ENCODE measurements at places on chromosomes 13 and 19.

DNA sequence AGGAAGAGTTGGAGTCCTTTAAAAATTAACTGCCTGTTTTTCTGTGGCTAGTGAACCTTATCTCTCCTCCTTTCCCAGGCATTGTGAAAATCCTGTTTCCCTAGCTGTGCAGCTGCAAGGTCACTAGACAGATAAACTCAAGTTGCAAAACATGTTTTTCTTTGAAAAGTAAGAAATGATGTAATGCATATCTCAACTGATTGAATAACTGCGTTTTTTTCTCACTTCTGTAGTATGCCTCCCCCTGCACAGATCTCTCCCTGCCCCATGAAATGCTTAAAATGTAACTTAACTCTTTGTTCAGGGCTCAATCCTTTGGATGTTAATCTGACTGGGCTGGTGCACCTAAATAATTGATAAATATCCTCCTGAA is 27.7 kb upstream of the CYSLTR2 start:
- DNase-seq = no peak

DNA sequence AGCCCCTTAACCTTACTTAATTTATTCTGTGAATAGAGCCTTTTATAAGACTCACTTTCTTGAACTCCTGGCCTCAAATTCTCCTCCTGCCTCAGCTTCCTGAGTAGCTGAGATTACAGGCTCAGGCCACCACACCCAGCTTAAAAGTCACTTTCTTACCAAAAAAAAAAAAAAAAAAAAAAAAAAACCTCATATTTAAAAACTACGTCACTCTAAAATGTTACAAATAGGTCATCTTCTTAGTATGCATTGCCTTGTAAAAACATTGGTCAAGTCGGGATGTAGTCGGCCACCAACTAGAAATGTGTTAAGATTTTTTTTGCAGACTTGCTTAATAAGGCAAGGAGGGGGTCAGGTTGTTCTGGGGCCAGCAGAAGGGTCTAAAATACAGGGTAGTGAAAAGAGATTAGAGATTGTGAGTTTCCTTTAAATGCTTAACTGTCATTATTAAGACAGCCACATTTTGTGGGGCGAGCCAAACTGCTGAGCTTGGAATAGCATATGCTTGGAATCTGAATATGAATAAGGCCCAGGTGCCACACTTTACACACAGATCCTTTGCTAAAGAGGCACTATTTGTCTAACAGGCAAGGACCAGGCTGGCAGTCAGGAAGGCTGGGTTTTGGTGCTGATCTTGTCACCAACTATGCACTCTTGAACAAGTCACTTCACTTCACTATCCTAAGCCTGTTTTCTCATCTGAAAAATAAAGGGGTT is 16.5 kb upstream of the IL17D start:
- no peak for DNase-seq

- no peak for DNase-seq
Observed at GRCh38 chr19:47758443-47758804, 13.1 kb downstream of the NOP53 start.

- DNase-seq = no peak
Observed at GRCh38 chr19:34172661-34173192, 423 bp downstream of the LSM14A start.

DNA sequence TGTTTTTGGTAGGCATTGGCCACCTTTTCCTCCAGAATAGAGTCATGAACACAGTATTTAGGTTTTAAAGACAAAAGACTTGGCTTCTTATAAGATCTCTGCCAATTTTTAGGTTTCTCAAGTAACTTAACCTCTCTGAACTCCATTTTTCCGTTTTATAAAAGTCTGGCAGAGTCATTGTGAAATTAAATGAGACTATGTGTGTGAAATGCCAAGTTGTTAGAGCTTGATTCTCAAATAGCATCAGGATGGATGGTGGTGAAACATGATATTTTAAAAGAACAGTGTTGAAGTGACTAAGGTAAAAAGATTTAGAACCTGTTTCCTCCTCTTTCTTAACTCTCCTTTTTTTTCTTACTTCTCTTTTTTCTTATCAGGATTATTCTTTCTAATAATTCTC is 617.7 kb upstream of the SLITRK1 start:
- peak; percentile 46 for DNase-seq

DNA sequence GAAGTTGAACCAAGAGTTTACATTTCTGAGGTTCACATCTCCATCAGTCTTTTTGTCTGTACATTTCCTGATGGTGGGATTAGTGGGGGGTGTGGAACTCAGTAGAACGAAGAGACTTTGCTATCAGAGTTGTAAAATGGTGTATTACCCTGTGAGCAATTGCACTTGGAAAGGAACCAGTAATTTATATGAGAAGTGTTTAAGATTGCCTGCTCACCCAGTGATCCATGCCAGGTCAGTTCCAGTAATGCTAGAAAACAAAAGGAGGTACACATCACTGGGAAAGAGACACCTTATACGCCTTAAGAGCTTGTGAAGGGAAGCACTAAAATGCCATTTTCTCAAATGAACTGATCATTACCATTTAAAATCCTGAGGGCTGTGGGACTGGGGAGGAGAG is 7.5 kb upstream of the DACH1 start:
- DNase-seq = no peak

DNA sequence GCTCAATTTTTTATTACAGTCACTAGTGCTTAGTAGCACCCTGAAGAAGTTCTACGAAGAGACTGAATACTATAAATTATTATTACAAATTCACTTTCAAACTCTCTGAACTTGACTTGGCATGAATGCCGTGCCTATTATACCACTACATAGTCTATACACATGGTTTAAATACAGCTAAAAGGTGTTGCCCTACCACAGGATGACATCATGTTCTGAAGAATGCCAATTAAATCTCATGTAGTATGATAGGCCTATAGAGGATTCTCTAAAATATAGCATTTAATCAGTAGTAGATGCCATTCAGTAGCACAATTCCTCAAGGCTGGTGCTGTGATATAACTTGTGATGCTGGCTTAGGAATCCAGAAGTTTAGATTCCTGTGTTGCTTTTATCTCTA is 16.7 kb upstream of the POSTN start:
- DNase-seq = no peak

- no peak for DNase-seq
Observed at GRCh38 chr19:32131005-32131404, 214.4 kb upstream of the ZNF507 start.

DNA sequence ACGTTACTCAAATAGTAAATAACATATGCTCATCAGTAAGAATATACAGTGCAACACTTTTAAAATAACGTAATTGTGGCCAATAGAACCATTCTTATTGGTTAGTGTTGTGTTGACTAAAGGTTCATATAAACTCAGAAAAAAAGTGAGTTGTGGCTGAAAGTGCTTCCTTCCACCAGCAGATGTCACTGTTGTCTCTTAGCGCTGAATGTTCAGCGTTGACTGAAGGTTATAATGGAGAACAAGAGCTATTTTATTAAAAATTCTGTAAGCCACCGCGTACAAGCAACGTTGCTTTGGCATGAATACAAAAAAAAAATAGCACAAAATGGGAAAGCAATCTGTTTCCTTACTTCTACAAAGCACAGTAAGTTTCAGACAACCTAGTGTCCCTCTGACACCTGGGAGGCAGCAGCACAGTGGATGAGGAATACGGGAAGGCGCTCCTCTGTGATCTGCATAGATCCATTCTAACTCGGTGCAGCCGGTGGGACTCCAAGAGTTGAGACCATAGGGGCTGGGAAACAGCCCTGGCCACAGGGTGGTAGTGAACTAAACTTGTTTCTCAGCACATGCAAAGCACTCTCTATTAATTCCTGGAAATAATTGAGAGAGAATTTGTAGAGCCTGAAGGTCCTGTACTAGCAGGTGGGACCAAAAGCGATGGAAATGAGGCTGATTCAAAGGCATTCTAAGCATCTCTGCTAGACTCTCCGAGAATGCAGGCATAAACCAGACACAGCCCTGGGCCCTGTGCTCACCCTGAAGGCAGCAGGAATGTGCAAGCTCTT is 23.9 kb upstream of the OXGR1 start:
- peak; percentile 67 for DNase-seq

GRCh38 chr13:51246418-51247277 is 24.4 kb downstream of the FAM124A start:
- peak; percentile 54 for DNase-seq

- no peak for DNase-seq
Observed at GRCh38 chr19:33953023-33953422, 156.4 kb downstream of the KCTD15 start.

DNA sequence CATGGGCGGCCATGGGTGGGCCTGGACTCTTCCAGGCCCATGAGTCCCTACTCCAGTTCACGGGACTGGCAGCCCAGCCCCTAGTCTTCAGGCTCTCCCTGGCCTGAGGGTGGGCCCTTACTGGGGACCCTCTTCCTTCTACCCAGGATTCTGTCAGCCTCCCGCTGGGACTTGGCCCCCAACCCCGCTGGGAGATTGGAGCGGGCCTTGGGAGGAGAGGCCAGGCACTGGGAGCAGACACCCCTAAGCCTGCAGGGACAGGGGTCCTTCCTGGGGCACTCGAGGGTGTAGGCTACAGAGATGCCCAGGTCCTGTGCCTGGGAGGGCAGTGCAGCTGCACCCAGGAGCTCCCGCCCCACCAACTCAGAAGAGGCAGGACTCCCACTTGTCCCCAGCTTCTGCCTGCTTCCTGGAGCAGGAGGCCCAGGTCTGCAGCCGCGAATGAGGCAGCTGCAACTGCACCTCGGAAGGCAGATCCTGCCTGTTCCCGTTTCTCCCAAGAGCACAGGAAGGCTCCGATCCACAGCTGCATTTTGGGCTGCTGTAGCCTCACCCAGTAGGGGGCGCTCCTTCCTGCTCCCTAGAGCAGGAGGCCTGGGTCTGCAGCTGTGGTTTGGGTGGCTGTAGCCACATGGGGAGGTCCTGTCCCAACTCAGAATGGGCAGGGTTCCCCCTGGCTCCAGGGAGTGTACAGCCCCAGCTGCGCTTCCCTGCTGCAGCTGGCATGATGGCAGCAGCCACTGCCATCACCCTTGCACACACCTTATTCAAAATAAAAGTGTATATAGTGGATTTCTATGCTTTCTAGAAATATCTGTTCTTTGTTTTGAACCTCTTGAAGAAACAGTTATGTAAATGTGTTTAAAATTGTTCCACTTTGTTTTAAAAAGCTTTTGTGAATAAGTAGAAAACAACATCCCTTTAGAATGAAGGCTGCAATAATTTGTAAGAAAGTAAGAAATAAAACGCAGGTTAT is 46.8 kb downstream of the TEX26 start:
- no peak for DNase-seq

- DNase-seq = no peak
Observed at GRCh38 chr13:61255040-61255796, 160.4 kb downstream of the PCDH20 start.

DNA sequence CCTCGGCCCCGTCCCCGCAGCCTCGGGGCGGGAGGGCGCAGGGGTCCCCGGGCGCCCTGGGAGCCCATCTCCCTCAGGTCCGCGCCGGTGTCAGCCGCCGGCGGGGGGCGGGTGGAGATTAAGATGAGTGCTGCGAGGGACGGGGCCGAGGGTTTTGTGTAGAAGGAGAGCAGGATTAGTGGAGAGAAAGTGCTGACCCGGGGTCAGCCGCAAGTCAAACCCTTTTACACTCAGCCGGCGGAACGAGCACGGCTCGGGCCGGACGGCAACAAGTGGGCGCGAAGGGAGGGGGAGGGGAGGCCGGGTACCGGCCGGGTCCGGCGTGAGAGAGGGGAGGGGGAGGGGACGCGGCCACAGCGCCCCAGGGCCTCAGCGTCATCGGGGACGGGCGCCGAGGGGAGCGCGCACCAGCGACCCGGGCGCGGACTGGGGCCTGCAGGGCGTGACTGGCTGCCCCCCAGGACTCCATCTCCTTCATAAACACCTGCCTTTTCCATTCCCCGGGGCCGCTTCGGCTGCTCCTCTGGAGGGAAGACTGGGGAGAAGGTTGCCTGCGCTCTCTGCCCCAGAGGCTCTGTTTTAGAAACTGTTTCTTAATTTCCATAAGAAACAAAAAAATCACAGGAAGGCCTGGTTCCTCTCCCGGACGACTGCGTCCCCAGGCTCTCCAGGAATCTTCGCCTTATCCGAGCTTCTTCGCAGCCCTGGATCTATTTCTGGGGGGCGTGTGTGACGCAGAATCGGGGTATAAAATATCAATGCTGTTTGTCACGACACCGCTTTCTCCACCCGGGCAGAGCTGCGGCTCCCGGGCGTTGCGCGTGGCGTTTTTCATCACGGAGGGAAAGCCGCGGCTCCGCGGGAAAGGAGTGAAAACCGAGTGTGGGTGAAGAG is 6.5 kb downstream of the SOX1 start:
- DNase-seq = no peak

DNA sequence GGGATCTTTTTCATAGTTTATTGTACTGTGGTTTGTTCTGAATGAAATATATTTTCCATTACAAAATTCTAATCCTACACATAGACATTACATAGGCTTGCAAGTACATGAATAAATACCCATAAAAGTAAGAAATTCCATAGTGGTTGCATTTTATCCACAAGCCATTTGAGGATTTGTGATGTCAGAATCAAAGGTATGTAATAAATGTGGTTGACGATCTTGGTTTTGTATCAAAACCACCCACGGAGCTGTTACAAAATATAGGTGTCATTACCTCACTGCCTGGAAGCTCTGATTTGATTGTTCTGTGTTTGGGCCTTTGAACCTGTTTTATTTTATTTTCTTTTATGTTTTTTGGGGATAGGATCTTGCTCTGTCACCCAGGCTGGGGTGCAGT is 125.1 kb downstream of the NALCN start:
- no peak for DNase-seq

DNA sequence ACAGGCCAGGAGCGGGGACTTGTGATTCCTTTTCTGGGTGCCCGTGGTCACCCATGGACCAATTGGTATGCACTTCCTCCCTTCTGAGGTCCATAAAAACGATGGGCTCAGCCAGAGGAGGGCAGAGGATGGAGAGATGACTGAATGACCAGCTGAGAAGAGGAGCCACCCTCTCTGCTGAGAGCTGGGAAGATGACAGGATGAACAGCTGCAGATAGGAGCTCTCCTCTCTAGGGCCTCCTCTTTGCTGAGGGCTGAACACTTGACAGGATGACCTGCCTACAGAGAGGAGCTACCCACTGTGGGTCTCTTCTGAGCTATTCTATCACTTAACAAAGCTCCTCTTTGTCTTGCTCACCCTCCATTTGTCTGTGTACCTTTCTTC is 4.1 kb downstream of the IGFL4 start:
- no peak for DNase-seq

DNA sequence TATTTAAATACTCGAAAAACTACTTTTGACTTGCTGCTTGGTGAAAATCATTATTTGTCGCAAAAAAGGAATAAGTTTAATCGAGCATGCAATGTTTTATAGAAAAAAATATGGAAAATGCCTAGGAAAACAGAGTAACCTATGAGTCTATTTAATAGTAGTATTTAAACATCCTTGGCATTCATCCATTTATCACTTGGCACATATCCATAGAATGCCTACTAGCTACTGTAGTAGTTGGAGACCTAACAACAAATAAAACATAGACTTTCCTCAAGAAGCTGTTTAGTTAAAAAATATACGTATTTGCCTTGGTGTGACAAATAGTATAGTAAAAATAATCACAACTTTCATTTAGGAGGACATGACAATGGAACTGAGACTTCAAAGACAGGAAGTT is 302.1 kb downstream of the DIAPH3 start:
- DNase-seq = no peak

Data from NCI-H2171 treated with DMSO at 0.1 percent for 48 hours (cell line).